ENCODE measurements at places on chromosomes 4 and X.
A peak's percentile ranks its signal among the peaks of the same experiment; 100 is the strongest.

DNA sequence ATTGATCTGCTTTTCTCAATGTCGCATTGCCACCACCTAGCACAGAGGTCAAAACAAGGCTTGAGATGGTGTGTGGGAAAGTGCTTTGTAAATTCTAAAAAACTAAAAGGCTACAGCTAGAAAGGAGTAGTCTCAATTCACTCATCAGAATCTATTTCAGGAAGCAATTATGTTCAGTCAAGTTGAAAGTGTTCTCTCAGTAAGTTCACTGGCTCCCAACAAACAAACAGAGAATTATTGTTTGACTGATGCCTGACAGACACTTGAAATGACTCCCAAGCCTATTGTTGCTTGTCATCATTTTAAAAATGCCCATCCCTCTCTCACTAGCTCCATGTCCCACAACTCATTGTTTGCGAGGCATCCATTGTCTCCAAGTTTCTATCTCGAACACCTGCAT is 419.6 kb upstream of the CPEB2 start:
- no peak for DNase-seq

DNA sequence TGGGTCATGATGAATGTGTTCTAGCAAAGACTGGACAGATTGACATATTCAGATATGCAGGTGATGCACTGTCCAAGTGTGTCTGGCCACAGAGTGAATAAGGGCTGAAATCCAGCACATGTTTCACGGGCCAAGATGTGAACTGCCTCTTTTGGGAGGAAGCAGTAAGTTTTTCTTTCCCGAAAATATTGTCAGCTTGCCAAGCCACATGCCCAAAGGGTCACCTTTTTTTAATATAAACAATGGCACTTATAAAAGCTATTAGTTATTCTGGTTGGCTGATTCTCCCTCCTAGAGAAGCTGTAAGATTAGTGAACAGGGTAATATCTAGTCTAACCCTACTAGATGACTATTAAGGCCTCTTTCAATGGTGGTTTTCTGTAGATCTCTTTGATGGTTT is 1.5 kb upstream of the EDNRA start:
- DNase-seq: no peak

DNA sequence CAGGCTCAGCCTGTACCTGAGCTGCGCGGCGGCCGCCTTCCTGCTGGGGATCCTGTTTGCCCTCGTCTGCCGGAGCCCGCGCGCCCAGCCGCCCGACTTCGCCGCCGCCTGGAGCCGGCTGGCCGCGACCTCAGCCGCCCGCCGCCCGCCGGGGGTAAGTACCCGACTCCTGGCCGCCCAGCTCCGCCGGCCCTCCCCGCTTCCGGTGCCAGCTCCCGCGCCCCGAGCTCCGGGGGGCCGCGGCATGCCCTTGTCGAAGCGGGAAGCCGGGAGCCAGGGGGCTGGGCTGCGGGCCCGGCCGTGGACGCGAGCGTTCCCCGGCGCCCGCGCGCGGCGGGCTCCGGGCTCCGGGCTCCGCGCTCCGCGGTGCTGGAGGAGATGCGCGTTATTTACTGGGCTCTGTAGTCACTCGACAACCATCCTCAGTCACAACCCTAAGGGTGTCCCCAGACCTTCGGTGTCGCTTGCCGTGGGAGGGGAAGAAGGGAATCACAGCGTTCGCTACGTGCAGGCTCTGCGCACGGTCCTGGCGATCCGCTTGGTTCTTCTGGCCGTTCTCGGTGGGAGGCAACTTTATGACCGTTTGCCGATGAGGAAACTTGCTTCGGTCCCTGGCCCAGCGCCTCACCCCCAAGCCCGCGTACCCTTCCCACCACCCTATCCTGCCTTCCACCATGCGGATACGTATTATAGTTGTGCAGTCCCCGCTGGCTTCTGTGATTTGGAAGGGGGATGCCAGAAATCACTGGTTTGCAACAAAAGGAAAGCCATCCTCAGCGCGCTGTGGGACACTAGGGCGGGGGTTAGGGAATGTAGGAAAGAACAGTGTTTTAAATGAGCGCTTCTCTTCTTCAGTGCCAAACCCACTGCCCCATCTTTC is 944 bp downstream of the SNX25 start:
- no peak for DNase-seq

DNA sequence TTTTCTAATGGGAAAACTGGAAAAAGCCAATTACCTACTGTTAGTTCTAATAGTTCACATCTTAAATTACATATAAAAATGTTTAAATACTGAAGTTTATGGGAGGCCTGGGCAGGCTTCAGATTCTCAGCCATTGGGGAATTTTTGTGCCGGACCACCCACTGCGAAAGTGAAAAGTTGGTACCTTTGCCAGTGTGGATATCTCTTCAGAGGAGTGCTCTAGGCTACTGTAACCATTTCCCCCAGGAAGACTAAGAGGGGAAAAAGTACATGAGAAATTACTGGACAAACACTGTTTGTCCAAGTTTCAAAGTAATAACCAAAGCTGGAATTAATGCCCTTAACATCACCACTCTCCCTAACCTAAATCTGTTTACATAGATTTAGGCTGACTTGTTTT is 20.8 kb downstream of the PITX2 start:
- DNase-seq: no peak

GRCh38 chr4:29153642-29154041 is 1566.5 kb upstream of the PCDH7 start:
- DNase-seq: no peak

DNA sequence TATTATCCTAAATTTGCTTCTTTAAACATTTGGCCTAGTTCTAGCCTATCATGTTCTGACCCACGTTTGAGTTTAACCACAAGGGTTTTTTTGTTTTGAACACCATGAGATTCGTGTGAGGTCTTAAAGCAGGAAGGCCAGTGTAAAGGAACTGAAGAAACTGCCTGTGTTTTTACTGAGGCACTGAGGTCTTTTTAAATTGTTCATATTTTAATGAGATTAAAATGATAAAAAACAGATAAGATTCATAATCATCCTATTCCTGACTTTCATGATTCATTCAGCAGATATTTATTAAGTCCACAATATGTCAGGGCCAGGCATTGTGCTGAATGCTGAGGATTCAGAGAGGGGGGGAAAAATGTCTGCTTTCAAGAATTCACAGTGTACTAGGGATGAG is 3.2 kb downstream of the RPS6KA3 start:
- no peak for DNase-seq

GRCh38 chr4:186027405-186027804 is 41.6 kb upstream of the TLR3 start:
- no peak for DNase-seq

- no peak for DNase-seq
Observed at GRCh38 chrX:106363214-106363613, 195.1 kb downstream of the PWWP3B start.

- no peak for DNase-seq
Observed at GRCh38 chr4:7004331-7004730, 38.8 kb upstream of the TADA2B start.

GRCh38 chr4:61211781-61212180 is 11.7 kb downstream of the ADGRL3 start:
- no peak for DNase-seq

- no peak for DNase-seq
Observed at GRCh38 chr4:123987408-123987807, 590.8 kb downstream of the SPRY1 start.

DNA sequence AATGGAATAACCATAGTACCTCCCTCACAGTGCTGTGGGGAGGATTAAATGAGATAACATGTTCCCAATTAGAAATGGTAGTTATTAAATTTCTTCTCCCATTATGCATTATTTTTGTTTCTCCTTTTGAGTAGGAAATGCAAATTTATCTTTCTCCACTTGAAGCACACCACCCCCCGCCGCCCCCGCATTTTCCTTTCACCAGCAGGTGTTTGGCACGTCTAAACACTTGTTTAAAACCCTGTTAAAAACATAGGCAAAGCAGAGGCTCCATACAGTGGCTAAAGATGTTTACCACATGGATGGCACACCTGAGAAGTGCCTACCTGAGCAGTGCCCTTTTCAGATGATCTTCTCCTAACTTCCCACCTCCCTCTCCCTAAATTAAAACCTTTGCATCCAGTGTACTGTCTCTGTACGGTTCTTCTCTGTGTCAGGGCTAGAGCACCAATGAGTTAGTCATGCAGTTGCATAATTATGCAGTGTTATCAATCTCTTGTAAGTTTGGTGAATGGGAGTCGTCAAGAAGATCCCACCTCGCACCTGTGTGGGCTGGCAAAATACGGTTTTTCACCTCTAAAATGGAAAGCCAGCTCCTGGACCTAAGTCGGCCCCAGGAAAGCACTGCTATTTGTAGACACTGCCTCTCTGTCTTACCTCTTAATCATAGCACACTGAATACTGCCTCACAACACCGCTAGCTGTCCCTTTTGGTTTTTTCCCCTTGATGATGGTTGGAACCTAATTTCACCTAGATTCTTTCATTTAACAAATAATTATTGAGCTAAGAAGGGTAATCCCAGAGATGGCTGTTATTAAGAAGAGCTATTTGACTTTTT is 122.0 kb downstream of the CT47B1 start:
- DNase-seq: no peak

GRCh38 chrX:19743386-19743785 is 144.0 kb downstream of the SH3KBP1 start:
- no peak for DNase-seq

- no peak for DNase-seq
Observed at GRCh38 chrX:53078943-53079342, 3.2 kb upstream of the TSPYL2 start.

GRCh38 chrX:13014111-13015096 is 30.0 kb downstream of the FAM9C start:
- DNase-seq: no peak

DNA sequence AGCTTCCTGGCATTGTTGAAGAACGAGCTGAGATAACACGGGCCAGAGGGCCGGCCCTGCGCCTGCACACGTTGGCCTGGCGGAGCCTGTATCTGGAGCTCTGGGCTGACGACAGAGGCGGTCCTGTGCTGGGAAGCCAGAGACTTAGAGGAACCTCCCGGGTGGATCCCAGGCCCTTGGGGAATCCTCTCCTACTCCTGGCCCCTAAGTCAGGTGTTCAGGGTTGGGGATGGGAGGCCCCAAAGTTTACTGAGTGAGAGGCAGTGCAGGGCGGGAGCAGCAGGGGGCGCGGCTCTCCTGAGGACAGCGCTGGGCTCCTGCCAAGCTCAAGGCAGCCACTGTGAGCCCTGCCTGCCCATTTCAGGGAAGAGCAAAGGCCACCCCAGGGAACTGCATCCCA is 2.5 kb upstream of the HTRA3 start:
- DNase-seq: peak; percentile 68

DNA sequence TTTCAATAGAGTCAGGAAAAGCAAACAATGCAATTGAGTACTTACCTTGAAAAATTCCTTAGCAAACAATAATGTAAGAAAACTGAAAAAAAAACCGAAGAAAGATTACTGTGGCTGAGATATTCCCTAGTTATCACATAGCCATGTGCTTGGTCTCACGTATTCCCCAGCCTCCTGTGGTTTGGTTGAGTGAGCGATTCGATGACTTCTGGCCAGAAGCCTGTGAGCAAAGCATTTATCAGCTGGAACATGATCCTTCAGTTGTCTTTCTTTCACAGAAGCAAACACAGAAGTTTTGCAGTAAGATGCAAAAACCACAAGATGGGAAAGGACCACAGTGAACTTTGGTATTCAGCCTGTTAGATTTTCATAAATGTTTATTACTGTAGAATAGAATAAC is 1754.3 kb upstream of the AGA start:
- no peak for DNase-seq

DNA sequence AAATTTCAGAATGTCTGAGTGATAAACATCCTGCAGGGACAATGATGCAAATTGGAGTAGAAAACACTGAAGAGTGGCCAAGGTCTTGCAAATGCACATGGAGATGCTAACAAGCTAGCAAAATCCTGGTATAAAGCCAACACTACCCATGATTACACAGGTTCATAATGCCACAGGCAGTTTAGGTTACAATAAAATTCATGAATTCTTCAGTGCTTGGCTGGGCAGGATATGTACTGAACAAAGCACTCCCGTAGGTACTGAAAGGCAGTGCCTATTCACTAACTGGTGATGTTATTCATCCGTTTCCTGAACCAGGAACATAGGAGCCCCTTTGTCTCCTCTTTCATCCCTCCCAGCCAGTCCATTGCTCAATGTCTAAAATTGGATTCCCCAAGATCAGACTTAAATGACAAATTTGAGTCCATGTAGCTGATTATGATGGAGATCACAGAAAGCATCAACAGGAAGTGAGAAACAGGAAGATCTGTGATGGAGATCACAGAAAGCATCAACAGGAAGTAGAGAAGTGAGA is 244.5 kb downstream of the DMD start:
- DNase-seq: no peak

DNA sequence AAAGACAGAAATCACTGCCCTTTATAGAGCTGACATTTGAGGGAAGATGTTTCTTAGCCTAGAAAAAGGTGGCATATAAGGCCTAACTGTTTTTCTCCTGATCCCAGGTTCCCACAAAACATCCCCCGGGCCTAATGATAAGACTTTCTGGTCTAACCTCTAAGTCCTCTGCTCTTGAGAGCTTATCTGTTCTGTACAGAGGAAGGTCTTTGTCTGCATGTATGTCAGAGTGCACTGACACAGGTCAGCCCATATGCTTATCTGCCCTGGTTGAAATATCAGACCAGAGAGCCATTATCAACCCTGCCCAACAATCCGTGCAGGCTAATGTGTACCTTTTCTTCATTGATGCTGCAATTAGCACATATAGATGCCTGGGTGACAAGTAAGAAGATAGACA is 76.2 kb downstream of the ARHGEF9 start:
- DNase-seq: no peak

- DNase-seq: no peak
Observed at GRCh38 chr4:181536811-181537434, 706.3 kb upstream of the TENM3 start.

- DNase-seq: no peak
Observed at GRCh38 chrX:9227276-9227675, 193.3 kb upstream of the FAM9B start.

DNA sequence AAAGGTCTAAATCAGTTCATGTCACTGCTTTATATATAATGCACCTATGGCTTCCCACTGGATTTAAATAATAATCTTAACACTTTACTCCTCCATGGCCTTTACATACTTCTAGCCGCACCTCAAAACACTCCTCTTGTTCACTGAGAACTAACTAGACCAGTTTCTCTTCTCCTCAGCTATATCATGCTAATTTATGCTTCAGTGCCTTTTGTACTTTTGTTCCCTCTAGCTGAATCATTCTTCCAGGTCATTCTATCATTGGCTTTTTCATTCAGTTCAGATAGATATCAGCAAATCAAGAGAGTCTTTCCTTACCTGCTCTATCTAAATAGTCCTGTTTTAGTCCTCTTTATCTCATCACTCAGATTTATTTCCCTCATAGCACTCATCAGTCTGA is 64.2 kb downstream of the TET2 start:
- no peak for DNase-seq

- DNase-seq: no peak
Observed at GRCh38 chr4:145507636-145508035, 26.0 kb downstream of the SMAD1 start.

Measured in mesothelial cell of epicardium (in vitro differentiated cells).